ENCODE measurements at places on chromosomes 7 and 10.

- no peak for DNase-seq
Measured at GRCh38 chr10:112587729-112588128, 140.7 kb downstream of the VTI1A start.

DNA sequence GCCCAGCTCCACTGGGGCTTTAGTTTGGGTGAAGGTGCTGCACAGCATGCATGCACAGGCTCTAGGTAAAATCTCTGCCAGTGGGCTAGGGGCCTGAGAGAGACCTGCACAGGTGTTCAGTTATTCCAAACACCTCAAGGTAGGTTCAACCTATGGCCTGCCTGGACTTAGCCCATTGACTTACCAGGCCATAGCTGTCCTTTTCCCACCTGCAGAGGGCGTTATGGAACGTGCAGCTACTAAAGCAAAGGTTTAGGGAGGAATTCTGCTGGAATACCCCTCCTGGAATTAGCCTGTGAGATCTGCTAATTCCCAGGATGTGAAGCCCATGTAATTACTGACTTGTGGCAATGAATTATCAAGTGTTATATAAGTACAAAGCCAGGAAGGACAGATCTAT is 3.6 kb downstream of the VWC2 start:
- DNase-seq: no peak

DNA sequence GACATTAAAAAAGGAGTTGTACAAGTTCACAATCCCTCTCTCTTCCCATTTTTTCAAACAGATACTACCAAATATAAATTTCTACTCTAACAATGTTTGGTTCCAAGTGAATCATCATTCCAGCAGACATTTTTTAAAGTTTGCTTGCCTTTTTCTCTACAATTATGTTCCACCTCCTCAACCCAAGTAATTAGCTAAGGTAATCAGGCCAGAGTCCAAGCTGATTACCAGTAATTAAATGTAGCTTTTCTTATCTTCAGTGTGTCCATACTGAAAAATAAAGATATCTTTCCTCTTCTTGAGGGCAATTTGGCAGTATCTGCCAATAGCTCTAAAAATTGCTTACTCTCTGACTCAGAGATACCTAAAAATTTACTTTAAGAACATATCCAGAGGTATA is 126.0 kb downstream of the ITGB8 start:
- DNase-seq: no peak

DNA sequence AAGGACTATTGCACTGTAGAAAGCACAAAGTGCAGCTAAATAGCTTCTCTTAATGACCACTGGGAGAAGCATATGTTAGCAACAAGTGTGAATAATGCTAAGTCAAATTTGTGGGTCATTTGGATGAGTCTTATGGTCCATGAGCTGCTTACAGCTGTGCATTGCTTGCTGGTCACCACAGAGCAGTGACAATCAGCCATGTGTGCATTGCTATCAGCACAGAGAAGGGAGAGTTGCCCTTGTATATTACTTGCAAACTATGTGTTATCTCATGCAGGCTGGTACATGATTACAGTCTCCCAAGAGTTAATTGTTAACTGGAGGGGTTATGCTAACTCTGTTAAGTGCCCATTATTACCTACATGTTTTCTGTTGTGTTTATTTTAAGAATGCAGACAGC is 25.7 kb downstream of the MRPS33 start:
- no peak for DNase-seq

DNA sequence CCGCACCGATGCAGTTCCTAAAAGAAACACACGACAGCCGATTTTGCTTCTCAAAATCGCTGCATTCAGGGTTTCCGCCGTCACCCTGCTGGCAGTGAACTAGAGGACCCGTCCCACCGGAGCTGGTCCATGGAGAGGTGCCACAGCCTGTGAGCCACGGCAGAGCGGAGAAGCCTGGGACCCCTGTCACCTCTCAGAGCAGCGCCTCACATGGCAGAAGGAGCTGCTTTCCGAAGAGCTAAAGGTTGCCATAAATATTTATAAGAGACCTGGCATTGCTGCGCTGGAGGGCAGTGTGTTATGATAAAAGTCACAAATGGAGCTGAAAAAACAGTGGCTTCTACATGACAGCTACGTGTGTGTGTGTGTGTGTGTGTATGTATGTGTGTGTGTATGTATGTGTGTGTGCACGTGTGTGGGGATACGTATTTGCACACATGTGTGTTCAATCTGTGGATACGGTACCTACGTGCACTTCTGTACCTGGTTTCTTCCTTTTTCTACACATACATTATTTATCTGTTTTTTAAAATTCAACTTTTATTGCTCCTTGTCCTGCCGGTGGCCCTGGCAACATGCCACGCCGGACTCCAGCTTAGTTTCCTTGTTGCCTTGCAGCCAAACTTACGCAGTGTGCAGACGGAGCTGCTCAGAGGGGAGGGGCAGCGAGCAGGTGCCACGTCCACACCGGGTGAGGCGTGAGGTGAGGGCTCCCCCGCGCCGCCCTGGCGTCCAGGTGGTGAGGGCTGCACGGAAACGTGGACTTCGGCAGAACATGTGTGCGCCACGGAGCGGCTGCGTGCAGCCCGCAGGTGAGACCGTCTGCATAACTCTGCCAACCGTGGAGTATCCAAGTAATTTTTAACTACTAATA is 115.2 kb upstream of the PITRM1 start:
- DNase-seq: no peak

All from CD4-positive, alpha-beta T cell treated with Interleukin-4 for 4 hours (primary cell).